ENCODE measurements at places on chromosomes 7 and 10.

DNA sequence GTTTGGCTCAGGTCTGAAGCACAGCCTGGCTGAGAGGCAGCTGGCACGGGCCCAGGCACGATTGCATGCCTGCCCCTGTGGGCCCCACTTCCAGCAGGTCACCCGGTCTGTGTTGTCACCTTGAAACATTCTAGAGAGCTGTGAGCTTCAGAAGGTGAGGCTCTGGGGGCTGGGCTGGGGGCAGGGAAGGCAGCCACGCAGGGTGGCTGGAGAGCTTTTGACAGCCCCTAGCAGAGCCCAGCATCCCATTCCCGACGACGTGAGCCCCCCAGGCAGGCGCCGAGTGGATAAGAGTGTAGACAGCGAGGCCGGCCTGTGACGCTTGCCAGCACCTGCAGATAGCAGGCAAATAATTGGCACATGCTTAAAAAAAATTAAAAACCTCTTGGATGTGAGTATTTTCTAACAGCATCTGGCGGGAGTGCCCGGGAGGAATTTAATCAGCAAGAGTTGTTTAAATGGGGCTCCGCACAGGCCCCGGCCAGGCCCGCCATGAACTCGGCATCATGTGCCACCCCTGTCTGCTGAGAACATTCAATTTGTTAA lies 212.0 kb upstream of the TBX20 start:
- DNase-seq, result no peak

- DNase-seq, result no peak
Measured at GRCh38 chr10:34721208-34721840, 93.8 kb downstream of the PARD3 start.

GRCh38 chr10:121873236-121873635 lies 54.6 kb downstream of the ATE1 start:
- DNase-seq, result no peak

- DNase-seq, result no peak
Measured at GRCh38 chr10:18261063-18261610, 120.9 kb downstream of the CACNB2 start.

DNA sequence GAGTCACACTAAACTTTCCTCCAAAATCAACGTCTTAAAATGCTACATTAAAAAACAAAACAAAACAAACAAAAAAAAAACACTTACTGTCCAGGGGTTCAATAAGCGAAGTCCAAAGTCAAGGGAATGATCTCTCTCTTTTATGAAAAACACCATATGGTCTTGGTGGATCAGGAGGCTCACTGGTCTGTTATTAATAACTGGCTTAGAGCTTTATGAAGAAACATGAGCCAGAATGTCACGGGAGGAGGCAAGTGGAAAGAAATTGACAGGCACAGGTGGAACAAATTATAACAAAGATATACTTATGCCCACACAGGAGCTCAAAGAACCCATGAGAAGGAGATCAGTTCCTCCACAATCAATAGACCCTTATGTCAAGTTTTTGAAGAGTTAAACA lies at the start of gene MRLN:
TSS of gene MRLN (minus strand) at position 189 of the 400 bp plus-strand sequence.
- DNase-seq, result no peak

GRCh38 chr10:67804395-67804678 lies 33.7 kb downstream of the DNAJC12 start:
- DNase-seq, result no peak

DNA sequence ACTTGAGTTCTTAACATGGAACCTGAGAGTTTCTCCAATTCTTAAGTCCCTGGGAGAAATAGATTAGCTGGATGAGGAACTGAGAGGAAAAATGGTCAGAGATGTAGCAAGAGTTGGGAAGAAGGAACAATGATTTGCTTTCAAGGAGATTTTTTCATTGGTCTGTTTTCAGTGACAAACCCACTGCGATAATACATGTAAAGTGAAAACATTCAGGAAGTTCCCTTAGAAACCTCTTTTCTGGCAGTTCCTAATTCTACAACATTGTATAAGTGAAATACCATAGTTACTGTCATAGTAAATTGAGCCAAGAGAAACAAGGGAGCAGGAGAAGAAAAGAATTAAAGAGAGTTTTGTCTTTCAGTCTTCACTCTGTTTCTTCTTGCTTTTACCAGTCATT lies 12.1 kb upstream of the MAGI2 start:
- DNase-seq, result no peak

GRCh38 chr7:77991656-77992055 lies 193.1 kb downstream of the PHTF2 start:
- no peak for DNase-seq

GRCh38 chr7:100098913-100099312 lies 2.3 kb downstream of the MCM7 start:
- no peak for DNase-seq

DNA sequence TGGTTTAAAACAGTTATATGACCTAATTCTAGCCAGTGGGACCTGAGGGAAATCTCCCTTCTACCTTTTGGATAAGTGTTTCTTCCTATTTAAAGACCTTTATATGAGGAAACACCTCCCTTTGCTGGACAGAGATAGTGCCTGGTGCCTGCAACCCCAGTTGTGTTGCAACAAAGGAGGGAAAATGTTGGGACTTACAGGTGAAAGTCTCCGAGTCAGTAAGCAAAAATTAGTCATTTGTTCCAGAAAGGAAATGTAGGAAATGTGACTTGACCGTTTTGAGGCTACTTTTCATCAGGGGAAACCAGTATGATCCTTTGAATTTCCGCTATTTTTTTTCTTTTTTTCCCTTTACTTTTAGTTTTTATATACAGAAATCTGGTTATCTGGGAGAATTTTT lies 165.5 kb downstream of the DKK1 start:
- no peak for DNase-seq

GRCh38 chr10:99303899-99304861 lies 25.0 kb upstream of the CNNM1 start:
- no peak for DNase-seq

DNA sequence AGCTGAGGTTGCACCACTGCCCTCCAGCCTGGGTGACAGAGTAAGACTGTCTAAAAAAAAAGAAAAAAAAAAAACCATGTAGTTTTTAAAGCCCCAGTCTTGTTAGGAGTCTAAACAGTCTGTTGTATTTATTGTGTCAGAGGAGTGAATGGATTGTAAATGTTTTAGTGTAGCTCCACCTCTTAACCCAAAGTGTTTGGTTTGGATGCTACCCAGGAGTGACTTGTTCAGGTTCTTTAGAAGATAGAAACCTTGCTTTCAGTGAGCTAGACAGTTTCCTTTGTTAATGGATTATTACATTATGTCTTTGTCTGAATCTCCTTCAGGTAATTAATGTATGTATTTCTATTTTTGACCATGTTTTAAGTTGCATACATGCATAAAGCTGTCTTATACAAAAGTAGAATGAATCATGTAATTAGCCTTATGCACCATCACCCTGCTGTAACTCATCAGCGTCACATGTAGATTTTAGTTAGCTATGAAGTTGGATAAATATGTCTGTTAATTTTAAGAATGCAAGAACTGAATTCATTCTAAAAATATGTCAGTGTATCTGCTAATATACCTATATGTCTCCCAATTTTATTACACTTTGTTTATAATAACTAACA lies 97.7 kb downstream of the TAF3 start:
- no peak for DNase-seq

DNA sequence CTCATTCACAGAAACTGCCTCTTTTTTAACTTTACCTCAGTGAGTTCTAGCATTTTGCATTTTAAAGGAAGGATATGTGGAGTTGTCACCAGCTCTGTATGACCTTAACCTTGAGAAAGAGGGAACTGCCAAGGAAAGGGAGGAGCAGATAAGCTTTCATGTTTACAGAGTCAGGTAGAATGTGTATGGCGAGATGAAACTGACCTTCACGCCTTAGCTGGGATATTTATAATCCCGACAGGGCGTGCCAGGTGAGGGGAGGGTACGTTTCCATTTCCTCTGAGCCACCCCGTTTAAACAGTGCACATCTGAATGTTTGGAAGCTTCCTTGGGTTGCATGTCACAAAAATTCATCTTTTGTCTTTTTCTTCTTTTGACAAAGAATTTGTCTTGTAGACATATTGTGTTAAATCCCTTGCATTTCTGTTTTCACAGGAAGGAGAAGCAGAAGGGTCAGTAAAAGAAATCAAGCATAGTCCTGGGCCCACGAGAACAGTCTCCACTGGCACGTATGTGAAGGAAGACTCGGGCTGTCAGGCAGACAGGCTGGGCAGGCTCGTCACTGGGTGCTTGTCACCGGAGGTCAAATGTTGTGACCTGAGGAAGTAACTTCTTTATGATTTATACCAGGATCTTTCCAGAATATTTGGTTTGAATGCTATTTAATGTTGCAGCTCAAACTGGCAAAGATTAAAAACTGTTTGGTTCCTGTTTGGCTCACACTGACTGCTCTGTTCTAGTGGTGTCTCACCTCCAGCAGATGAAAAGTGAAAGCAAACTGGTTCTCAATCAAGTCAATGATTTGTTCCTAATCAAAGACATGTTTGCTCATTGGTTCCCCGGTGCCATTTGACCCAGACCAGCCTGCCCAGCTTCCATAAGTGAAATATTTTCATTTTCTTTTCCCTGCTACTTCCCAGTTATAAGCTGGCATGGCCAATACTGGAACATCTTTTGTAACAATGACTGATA lies 16.2 kb downstream of the OPTN start:
- DNase-seq, result no peak

DNA sequence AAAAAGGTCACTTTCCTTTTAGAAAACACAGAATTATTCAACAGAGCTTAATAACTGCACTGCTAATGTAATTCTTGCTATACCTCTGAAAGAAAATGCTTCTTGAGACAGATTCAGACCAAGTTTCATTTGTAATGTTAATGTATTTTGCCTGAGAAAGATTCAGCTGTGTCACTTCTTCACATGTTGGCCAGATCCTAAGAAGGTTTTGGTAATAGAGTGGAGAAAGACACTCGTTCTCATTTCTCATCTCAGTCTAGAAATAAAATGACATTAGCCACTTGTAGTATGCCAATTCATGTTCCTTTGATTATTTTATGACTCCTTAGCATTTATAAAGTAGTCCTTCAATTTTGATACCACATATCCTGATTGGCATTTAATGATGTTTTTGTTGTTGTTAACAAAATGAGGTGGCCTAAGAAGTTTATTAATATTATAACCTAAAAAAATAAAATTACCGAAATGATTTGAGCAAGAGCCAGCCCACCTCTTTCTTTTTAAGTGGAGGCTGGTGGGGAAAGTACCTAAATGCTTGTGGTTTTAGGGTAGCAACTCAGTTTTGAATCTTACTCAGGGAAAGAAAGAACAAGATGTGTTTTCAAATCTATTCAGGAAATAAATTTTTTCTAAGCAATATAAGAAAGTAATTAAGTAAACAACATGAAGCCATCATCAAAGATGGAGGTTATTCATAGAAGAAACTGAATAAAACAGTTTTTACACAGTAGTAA lies 16.4 kb upstream of the ELAPOR2 start:
- no peak for DNase-seq

DNA sequence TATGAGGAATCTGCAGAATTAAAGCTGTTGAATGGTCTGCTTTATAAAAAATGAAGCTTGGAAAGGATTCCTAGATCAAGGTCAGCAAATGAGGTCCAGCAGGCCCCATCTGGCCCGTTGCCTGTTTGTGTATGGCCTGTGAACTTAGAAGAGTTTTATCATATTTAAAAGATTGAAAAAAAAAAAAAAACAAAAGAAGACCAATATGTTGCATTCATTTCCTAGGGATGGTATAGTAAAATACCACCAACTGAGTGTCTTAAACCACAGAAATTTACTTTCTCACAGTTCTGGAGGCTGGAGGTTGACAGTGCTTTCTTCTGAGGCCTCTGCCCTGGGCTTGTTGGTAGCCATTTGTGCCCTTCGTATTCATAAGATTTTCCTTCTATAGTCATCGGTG lies 109.2 kb downstream of the PPP1R3A start:
- DNase-seq, result no peak

GRCh38 chr10:88835910-88836221 lies 15.8 kb downstream of the ANKRD22 start:
- no peak for DNase-seq

DNA sequence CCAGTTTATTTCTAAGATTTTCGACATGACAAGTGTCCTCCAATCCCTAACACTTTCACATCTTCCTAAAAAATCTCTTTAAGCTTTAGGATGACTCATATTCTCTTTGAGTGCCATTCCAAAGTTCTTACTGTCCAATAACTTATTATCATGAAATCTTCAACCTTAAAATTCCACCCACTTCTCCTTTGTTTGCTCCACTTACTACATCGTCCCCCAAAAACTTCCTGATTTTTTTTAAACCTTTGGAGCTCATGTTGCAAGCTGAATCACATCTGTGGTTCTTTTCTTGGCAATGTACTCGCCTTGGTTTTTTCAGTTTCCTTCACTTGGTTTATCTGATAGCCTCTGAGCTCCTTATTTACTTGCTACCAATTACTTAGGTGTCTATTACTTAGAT lies 39.2 kb upstream of the JCAD start:
- no peak for DNase-seq

- DNase-seq, result no peak
Measured at GRCh38 chr10:68727146-68727545, 6.1 kb downstream of the CCAR1 start.

DNA sequence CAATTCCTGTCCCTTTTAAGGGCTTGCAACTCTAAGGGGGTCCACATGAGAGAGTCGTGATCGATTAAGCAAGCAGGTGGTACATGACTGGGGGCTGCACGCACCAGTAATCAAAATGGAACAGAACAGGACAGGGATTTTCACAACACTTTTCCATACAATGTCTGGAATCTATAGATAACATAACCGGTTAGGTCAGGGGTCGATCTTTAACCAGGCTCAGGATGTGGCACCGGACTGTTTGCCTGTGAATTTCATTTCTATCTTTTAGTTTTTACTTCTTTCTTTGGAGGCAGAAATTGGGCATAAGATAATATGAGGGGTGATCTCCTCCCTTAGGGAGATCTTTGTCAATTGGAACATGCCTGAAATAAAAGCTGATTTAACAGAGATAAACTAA lies 370.1 kb downstream of the IPMK start:
- DNase-seq, result no peak

GRCh38 chr7:158613481-158613880 lies 25.9 kb upstream of the PTPRN2 start:
- DNase-seq, result no peak

DNA sequence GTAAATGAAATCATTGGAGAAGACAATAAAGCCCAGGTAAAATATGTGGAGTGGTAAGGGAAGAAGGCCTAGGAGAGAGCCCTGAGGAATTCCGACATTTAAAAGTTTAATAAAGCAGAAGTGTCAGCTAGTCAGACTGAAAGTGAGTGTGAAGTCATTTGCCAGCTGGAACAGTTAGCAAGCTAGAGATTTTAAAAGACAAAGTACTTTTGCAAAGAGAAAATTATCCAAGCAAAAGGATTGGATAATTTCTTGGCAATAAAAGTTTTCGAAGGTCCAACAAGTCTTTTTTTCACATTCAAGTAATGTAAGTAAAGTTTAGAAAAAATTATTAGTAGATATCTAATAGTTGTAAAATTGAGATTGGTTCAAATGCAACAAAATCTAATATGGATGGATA lies 27.1 kb upstream of the SEMA3C start:
- no peak for DNase-seq

- no peak for DNase-seq
Measured at GRCh38 chr10:115023715-115024114, 69.5 kb upstream of the ATRNL1 start.

- DNase-seq, result no peak
Measured at GRCh38 chr10:68924593-68924992, 23.5 kb downstream of the DDX50 start.

All from stimulated activated CD4-positive, alpha-beta T cell treated with anti-CD3 and anti-CD28 coated beads, Interleukin-1b, Interleukin-23, amount 100 ng/mL, for 48 hours (primary cell).